ENCODE measurements at places on chromosomes 2 and 18.

DNA sequence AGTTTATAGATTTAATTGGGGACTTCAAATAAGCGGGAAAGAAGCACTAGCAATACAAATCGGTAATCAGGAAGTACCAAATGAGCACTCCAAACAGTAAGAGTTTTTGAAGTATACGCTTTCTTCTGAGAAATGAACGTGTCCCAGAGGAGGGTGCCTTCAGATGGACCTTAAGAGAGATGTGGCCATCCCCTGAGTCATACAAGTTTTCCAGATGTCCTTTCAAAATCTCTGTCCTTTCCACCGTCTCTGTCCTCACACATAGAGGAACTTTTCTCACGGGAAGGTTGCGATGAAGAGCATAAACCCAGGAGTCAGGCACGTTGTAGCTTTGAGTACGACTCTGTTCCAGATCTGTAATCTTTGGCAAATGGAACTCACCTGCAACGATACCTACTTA, 1.7 kb upstream of the SMAD2 start:
- no peak for DNase-seq

- DNase-seq: no peak
Observed at GRCh38 chr2:21395366-21395765, 271.6 kb downstream of the TDRD15 start.

GRCh38 chr18:35311496-35311895, 21.5 kb upstream of the ZSCAN30 start:
- DNase-seq: no peak

DNA sequence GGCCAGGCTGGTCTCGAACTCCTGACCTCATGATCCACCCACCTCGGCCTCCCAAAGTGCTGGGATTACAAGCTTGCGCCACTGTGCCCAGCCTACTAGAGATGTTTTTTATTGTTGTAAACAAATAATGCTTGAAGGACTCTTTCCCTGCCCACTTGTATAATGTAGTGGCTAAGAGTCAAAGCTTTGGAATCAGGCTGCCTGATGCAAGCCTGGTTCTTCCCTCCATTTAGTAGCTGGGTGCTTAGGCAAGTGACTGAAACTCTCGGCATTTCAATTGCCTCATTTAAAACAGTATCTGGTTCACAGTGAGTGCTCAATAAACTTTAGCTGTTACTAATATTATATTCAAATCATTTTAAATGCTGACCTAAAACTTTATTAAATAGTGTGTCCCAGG, 264.0 kb upstream of the FBXO11 start:
- no peak for DNase-seq

- no peak for DNase-seq
Observed at GRCh38 chr2:126902152-126902835, 3.6 kb downstream of the TEX51 start.

DNA sequence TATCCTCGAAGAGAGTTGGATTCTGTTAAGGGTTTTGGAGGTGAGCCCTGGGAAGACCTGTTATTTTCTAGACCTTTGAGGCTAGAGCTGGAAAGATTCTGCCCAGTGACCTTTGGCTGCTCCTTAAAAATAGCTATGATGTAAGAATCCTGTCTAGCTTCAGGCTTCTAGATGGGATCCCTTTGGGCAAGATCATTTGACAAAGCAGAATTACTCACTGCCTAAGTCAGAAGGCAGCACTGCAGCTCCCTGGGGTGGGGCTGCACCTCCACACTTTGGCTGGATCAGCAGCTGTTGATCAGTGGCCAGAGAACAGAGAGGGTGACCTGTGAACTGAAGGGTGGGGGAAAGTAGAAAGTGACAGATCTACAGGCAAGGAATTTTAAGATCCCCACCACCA, 103.8 kb downstream of the ASAP2 start:
- peak; percentile 80 for DNase-seq

GRCh38 chr2:23385748-23386338, 864 bp downstream of the KLHL29 start:
- DNase-seq: no peak

DNA sequence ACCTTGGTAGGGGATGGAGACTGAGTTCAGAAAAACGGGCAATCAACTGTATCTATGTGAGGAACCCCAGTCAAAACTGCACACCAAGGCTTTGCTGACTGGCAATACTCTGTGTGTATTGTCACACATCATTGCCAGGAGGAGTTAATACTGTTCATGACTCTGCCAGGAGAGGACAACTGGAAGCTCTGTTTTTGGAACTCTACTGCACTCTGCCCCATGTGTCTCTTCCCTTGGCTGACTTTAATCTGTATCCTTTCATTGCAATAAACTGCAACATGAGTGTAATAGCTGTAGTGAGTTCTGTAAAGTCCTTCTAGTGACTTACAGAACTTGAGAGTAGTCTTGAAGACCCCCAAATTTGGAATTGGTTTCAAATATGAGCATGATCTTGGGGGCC, 72.3 kb downstream of the FAM228A start:
- no peak for DNase-seq

DNA sequence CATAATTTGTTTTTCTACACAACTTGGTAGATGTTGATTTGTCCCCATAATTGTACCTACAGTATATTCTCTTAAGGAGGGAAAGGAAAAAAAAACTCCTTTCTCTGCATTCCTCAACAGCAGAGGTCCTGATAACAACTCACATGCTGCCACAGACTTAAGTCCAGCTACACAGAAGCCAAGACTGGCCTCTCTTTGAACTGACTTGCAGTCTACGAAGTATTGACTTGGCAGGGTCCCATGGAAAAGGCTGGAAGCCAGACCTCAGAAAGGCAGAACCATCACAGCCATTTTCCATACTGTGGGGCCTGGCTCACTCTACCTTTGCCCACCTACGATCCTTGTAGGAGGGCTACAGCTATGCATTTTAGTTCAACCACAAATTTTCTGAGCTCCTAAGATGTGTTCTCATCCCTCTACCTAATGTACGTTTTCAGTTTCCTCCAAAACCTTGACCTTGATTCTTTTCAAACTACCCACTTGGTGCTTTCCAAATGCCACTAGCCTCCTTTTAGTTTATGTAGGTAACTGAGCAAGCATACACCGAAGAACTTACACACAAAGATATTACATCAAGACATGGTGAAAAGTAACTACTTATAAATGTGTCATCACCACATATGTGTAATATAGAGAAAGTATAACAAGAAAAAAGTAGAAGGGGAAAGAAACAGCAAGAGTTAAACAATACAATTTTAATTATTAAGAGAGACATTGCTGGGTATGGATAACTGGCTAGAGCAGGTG, 12.2 kb downstream of the LONRF2 start:
- DNase-seq: no peak
